SJSA1 (cell line): ENCODE measurements at places on chromosomes 16 and 17.

- no peak for DNase-seq
Measured at GRCh38 chr16:875182-876040, 74.9 kb upstream of the GNG13 start.

DNA sequence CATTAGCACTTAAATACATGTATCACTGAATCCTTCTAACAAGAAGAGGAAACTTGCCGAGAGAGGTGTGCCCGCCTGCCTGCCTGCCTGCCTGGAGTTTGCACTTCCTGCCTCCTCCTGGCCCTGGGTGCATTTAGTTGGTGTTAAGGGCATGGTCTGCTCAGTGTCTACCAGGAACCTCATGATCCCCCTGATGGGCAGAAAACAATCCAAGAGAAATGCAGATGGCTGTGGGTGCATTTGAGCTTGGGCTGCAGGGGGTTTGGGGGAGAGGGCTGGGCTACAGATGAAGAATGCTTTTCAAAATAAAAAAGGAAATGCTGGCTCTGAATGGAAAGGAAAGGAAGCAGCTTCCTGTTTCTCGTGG is 10.1 kb downstream of the KSR1 start:
- DNase-seq: no peak

DNA sequence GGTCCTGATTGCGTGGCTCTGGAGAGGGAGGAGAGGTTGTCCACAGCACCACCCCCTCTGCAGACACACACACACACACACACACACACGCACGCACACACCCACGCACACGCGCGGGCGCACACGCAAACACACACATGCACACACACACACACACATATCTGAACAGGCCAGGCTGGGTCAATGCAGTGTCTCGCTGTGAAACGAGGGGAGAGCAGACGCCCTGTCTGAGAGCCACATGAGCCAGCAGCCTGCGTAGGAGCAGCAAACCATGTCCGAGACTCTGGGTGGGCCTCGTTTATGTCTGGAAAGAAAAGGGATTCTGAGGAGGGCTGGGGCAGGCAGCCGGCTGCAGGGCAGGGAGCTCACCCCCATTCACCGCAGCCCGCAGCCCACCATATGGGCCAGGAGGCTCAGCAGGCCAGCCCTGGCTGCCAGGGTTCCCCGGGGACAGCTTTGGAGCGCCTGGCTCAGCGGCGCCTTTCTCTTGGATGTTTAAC is 93.3 kb upstream of the TNRC6C start:
- no peak for DNase-seq

GRCh38 chr16:86430814-86431213 is 79.5 kb upstream of the FOXF1 start:
- no peak for DNase-seq

- no peak for DNase-seq
Measured at GRCh38 chr16:48536614-48537200, 73.3 kb downstream of the N4BP1 start.
